ENCODE measurements at places on chromosomes 11 and 22.

DNA sequence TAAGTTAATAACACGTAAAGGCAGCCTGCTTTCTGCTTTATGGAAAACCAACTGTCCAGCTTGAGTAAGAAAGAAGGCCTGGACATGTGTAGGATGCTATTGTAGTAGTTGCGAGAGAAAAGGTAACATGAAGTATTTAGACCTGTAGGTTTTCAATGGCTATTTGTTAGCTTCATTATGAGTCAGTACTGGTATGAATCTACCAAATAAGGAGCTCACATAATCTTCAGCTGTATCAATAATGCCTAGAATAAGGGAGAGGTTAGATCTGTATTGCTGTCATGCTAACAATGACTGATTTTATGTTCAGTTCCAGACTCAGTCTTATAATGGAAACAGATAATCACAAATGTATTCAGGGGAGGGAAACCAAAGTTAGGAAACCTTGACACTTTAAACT is 550.3 kb downstream of the CNTN5 start:
- DNase-seq, result no peak

DNA sequence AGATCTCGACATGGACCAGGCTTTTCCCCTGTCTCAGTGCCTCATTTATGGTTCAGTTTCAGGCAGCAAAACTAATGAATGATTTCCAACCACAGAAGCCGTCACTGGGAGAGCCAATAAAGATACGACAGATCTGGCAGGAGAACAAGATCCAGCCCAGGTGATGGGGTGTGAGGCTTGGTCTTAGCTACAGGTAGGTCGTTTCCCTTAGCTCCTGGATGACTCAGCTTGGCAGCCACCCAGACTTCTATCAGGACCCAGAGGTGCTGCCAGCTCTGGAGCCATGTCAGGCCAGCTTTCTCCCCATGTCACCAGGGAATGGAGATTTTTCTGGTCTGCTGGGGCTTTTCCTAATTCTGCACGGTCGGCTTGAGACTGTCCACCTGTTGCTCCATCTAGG is 36.3 kb upstream of the APOBEC3A start:
- DNase-seq, result no peak

- peak; percentile 72 for DNase-seq
Measured at GRCh38 chr11:14345668-14346067, 13.3 kb downstream of the RRAS2 start.

GRCh38 chr11:127118811-127119210 is 118.2 kb upstream of the KIRREL3 start:
- no peak for DNase-seq

GRCh38 chr11:107017433-107018218 is 650 bp downstream of the GUCY1A2 start:
- DNase-seq, result peak; percentile 81

GRCh38 chr11:255176-255575 is 18.4 kb downstream of the PSMD13 start:
- DNase-seq, result no peak

- no peak for DNase-seq
Measured at GRCh38 chr11:117229931-117230285, 2.0 kb downstream of the PCSK7 start.

DNA sequence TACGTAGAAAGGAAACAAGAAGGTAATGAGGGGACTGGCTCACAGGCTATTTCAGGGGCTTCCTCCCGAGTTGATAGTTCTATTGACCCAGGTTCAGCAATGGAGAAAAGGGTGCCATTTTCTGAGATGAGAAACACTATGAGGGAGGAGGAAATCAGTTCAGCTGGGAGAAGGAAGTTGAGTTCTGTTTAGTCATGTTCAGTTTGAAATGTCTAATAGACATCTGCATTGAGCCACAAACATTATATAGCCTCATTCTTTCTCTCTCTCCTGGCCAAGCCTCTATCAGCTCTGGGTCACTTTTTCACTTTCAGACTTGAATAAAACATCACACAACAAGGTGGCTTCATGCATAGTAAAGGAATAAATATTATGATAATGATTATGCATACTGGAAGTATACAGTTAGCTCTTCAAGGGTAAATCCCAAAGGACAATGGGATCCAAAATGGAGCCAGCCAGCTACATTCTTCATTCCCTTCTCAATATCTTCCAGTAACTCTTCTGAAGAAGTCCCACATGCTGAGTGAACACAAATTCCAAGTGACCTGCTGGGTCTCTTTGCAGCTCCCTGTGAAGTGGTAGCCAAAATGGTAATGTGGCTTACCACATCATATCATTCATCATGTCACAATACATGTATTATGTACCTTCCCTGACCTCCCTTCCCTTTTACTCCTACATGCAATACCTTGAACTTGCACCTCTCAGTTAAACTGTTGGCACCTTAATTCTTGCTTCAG is 80.9 kb upstream of the CD44 start:
- DNase-seq, result no peak

GRCh38 chr22:22061085-22062077 is 78.8 kb upstream of the TOP3B start:
- DNase-seq, result peak; percentile 57

DNA sequence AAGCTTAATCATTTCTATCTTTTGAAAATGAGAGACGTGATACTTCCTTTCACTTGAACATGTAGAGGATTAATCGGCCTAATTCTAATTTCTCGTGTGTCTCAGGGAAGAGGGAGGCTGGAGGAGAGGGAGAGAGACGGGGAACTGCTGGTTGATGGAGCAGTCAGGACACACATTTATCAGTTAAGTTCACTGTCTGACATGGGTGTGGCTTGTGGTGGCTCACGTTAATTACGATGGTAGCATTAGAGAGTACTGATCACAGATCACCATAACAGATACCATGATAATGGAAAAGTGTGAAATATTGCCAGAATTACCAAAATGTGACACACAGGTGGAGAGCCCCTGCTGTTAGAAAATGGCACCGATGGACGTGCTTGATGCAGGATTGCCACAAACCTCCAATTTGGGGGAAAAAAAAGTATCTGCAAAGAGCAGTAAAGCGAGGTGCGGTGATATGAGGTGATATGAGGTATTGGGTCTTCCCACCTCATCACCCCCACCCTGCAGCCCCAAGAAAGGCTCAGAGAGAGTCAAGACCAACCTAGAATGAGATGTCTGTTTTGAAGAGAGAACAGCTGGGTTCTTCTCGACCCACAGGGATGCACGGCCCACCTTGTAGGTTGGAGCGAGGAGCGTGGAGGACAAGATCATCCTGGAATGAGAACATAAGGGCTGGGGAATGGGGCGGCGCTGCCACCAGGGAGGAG is 19.7 kb downstream of the ZBED4 start:
- DNase-seq, result no peak

- DNase-seq, result no peak
Measured at GRCh38 chr11:15649371-15650104, 534.8 kb downstream of the INSC start.

DNA sequence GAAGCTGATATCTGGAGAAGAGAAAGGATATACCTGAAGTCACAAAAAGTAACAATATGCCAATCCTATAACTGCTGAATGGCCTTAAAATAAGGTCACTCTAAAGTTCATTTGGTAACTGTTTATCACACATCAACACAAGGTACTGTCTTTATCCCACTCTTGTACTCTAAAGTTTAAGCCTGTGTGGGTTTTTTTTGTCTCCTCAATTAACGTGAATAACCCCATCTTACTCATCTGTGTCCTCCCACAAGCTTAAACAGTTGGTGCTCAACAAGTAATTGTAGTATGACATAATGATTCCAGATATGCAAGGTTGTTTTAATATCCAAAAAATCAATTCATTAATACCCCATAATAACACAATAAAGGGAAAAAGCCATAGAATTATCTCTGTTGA is 42.1 kb downstream of the PAK1 start:
- no peak for DNase-seq

- DNase-seq, result peak; percentile 81
Measured at GRCh38 chr11:33533386-33534052, 167.1 kb downstream of the C11orf91 start.

- DNase-seq, result no peak
Measured at GRCh38 chr11:36460220-36460619, 49.9 kb downstream of the TRAF6 start.

DNA sequence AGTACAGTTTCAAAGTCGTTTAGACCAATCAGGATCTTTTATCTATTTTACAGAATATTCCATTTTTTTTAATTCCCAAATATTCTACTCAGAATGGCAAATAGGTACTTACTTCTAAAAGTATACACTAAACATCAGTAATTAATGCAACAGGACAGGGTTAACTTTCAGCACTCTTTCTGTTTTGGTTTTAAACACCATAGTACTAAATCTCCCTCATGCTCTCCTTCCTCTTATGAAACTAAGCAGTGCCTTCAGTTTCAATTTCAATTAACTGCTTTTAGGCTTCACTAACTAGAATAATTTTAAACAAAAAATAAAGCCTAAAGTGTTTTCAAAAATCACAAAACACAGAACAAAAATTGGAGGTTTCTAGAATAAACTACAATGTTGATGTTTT is 57.9 kb downstream of the NOX4 start:
- no peak for DNase-seq

- no peak for DNase-seq
Measured at GRCh38 chr22:38352436-38352835, 35.2 kb upstream of the CSNK1E start.

- DNase-seq, result peak; percentile 56
Measured at GRCh38 chr22:35930933-35931332, 97.7 kb downstream of the RBFOX2 start.

- peak; percentile 56 for DNase-seq
Measured at GRCh38 chr22:17258015-17258787, 39.0 kb upstream of the ADA2 start.

- no peak for DNase-seq
Measured at GRCh38 chr11:114479331-114479730, 40.1 kb downstream of the REXO2 start.

- DNase-seq, result no peak
Measured at GRCh38 chr11:62344210-62344609, 7.0 kb downstream of the ASRGL1 start.

GRCh38 chr11:45169310-45170072 is 23.1 kb downstream of the PRDM11 start:
- DNase-seq, result peak; percentile 91

DNA sequence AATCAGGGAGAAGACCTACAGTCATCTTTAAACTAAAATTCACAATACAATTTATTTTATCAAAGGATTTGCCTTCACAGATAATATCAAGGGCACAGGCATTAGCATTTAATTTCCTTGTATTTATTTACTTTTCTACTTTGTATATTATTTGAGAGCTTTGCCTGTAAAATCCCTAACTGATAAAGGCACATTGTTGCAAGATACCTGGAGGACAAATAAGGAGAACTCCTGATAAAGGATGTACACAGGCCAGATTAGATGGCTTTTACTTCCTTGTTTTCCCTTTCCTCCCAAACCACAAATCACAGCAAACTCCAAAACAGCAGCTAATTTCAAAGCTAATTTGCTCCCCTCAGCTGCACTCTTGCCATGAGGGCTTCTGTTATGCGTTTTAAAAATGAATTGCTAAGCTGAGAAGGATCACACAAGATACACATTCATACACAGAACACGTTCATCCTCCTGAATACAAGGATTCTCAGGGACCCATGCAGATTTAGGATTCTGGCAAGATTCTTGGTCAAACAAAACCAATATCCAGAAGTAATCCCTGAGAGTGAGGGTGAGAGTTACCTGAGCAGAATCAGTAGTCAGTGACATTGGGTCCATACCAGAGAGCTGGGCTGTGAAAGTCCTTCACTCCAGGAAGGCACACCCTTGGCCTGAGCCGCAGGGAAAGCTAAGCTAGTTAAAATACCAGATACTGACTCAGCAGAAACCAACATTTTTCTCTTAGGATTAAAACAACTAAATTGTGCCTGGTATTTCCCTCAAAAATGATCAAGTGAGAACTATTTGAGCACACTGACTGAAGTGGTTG is 100.3 kb upstream of the CLPB start:
- no peak for DNase-seq

DNA sequence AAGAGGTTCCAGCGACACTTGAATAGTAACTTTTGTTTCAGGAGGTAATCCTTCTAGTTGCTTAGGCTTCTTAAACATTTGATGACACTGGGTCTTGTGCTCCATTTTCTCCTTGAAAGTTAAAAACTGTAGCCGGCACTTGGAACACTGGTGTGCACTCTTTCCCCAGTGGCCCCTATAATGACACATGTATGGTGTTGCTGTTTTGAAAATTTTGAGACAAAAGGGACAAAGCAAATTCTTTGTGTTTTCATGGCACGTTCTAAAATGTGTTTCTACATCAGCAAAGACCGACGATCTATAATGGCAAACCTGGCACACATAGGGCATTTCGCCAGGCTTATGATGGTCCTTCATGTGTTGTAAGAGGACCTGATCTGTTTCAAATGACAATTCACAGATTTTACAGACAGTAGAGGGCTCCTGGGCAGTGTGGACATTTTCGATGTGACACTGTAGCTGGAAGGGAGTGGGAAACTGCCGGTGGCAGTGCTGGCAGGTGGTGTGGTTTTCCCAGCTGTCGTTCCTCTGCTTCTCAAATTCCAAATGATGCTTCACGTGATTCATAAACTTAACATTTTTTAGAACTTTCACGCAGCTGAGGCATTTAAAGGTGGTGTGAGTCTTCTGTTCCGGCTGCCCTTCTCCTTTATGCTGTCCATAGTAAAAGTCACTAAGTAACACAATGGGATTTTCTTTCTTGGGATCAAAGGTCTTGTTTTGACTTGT is 20.5 kb downstream of the ZNF280B start:
- DNase-seq, result no peak

GRCh38 chr11:15495462-15495861 is 380.7 kb downstream of the INSC start:
- DNase-seq, result no peak

- no peak for DNase-seq
Measured at GRCh38 chr11:106086135-106086534, 8.7 kb downstream of the AASDHPPT start.

GRCh38 chr22:25651332-25652085 is 87.0 kb downstream of the GRK3 start:
- no peak for DNase-seq

GRCh38 chr11:57515332-57516060 is at the start of gene SLC43A1:
SLC43A1 (minus strand) TSS chr11:57515702; CDS start chr11:57514111, 1,591 bp downstream.
- DNase-seq, result peak; percentile 91

GRCh38 chr11:123200264-123200663 is 5.2 kb upstream of the CLMP start:
- no peak for DNase-seq

GRCh38 chr11:14237444-14237961 is 121.5 kb downstream of the RRAS2 start:
- no peak for DNase-seq

GRCh38 chr11:123178186-123178585 is 16.9 kb downstream of the CLMP start:
- no peak for DNase-seq

DNA sequence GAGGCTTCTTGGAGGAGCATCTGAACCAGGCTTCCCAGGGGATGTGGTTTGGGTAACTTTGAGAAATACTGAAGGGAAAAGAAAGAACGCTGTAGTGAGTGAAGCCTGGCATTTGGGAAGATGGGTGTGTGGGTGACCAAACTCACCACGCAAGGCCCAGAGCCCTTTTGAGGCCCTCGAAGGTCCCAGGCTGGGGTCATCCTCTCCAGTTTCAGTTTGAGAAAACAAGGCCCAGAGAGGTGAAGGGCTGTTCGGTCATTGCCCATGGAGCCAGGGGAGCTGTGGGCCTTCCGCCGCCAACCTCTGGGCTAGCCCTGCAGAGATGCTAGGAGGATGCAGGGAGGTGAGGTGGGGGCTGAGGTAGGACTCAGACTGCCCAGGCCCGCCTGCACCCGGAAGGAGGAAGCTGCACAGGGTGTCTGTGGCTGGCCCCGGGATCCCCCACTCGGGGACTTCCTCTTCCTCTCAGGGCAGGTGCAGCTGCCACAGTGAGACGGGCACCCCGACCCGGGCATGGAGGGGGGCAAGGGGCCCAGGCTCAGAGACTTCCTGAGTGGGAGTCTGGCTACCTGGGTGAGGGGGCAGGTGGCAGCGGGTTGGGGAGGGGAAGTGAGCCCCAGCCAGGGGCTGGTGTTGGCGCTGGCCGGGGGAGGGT is at the start of gene CCDC88B:
Gene CCDC88B, plus strand, starts transcription at position 451 of the 655 bp plus-strand sequence. Its CDS starts 63 bp downstream, at position 514.
- DNase-seq, result peak; percentile 58

All from osteoblast (primary cell).